GDM1 (cell line): ENCODE measurements at places on chromosomes 3 and 15.

GRCh38 chr3:2465842-2466241, 367.2 kb downstream of the CNTN4 start:
- DNase-seq: no peak

DNA sequence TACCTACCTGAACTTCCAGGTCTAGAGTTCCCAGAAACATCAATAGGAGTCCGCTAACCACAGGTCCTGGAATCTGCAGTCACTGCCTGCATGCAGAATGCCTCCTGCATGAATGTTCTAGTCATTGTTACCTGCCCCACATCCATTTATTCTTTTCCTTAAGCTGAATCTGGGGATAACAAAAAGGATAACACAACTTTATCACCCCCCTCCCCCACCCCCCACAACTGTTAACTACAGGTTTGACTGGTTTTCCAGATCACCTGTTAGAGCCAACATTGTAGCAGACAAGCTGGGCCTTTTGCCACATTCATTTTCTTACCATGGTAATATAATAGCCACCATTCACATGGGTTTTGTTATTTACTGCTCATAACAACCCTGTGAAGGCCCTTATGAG, 4.6 kb upstream of the CTSH start:
- DNase-seq: no peak

GRCh38 chr15:87977907-87978306, 278.6 kb downstream of the NTRK3 start:
- DNase-seq: no peak

GRCh38 chr15:78064544-78064943, 13.0 kb downstream of the TBC1D2B start:
- no peak for DNase-seq

- DNase-seq: no peak
These were observed 258.8 kb upstream of the SATB1 start for GRCh38 chr3:18683900-18684299.

DNA sequence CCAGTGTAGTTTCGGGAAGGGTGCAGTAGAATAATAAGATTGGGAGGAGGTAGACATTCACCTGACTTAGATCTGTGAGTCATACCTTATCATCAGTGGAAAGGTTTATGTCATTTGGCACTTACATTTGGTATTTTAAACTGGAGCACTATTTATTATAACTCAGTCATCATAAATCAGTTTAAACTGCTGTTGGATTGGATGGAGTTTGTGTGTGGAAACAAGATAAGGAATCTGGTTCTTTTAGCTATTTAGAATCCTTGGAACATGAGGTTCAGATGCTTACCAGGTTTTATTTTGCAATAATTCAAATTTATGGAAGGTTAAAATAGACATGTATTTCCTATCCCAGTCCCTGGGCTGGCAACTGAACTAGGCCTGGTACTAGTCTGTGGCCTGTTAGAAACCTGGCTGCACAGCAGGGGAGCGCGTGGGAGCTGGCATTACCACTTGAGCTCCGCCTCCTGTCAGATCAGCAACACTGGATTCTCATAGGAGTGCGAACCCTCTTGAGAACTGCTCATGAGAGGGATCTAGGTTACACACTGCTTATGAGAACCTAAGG, 34.5 kb downstream of the ZFAND6 start:
- peak; percentile 3 for DNase-seq

DNA sequence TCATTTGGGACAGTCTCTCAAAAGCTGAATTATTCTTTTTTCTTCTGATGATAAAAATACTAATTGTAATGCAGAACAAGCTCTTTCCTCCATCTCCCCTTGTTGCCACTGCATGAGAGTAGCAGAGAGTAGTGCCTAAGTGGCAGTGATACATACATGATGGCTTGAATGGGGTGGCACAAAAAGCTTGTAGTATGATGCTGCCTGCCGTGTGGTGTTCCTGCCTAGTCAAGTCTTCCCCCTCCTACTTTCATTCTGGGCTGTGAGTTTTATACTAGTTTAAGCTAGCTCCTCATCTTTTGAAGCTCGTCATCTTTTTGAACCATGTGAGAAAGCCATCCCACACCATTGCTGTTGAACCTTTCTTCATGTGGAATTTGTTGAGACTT, 230.5 kb downstream of the NFKBIZ start:
- DNase-seq: no peak

DNA sequence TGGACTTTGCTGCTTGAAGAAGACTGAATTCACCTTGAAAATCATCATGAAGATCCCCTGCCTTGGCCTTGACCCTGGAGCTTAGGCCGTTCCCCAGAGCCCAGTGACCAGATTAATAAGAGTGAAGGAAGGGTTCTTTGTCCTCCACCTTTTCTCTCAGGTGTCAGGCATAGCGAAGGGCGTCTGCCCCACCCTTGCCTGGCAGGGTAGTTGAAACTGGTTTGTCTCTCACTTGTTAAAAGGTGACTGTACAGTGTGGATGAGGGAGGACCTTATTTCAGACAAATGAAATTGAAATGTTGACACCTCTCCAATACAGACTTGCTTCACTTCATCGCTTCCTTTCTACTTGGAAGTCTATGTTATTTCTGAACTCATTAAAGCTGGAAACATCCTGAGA, 223.7 kb upstream of the BHLHE40 start:
- DNase-seq: no peak

GRCh38 chr3:33063651-33064051, 33.3 kb downstream of the GLB1 start:
- DNase-seq: no peak

GRCh38 chr3:41295740-41296139, 96.4 kb downstream of the CTNNB1 start:
- DNase-seq: no peak

DNA sequence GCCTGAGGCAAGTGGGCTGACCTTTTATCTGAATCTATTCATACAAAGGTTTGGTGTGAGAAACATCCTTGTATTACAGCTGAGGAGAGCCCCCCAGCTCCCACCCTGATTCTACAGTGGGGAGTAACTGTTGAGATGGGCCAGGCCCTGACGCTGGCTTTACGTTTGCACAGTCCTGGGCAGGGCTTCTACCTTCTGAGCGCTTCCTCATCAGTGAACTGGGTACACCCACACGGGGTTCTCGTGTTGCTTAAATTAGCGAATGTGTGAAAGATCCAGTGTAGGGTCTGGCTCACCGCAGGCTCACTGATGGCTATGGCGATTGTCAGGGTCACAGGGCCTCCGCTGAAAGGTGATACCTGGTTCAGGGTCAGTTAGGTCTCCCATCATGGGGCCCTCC, 7.3 kb upstream of the GHRL start:
- DNase-seq: no peak

DNA sequence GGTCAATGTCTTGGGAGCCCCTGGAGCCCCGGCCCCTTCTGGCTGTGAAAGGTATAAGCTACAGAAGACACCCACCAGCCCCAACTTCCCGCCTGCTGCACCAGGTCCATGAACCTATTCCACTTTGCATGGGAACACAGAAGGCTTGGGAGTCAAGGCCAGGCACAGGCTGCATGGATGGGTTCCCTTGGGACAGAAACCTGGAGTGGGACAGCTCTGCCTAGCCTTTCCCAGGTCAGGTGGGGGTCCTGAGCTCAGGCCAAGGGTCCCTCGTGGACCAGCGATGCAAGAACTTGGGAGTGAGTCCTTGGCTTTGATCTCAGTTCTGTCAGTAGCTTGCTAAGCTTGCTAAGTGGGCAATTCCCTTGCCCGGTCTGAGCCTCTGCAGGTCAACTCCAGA, 25.0 kb downstream of the TKT start:
- DNase-seq: no peak

GRCh38 chr3:24339266-24339825, 155.3 kb downstream of the THRB start:
- DNase-seq: no peak

GRCh38 chr3:100521439-100521845, 29.0 kb downstream of the TMEM45A start:
- DNase-seq: no peak
